NCI-H2081 (cell line): ENCODE measurements at places on chromosomes 7 and 10.

DNA sequence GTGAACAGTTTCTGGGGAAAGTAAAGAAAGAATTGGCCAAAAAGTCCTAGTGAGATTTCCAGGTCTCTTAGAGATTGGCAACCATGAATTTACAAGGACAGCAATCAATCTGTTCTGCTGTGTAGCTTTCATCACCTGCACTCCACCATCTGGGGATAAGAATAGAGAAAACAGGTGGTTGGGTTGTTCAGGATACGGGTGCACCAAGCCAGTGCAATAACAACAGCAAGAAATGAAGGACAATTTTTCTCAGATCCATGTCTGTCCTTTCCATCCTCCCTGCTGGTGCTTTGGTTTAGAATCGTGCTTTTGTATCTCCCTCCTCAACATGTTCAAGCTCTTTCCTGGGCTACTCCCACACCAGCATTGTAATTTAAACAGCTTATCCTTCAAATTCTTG is 787.7 kb downstream of the GRID1 start:
- DNase-seq: no peak

GRCh38 chr7:101792051-101792681 is 25.3 kb upstream of the CUX1 start:
- DNase-seq: no peak

- no peak for DNase-seq
Observed at GRCh38 chr10:4691301-4691700, 134.7 kb upstream of the AKR1E2 start.

DNA sequence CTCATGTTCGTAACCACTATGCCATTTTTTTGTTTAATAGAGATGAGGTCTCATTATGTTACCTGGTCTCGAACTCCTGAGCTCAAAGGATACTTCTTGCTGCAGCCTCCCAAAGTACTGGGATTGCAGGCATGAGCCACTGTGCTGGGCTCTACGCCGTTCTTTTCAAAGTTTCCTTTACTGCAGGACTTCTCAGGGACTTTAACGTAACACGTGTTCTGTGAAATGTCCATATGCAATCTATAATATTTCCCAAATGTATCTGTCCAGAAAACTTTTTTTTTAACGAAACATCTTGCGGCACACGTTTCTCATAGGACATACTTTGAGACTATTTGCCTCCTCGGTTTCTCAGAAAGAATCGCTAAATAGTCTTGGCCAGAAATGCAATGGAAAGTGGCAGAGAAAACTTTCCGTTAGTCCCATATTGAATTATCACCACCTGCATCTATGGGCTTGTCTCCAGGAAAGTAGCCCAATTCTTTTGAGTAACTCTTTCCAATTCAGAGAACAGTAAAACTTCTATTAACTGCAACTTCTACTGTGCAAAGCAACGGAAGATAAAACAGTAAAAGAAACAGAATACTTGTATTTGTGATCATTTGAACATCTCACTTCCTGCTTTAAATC is 96.3 kb downstream of the ELMO1 start:
- no peak for DNase-seq

DNA sequence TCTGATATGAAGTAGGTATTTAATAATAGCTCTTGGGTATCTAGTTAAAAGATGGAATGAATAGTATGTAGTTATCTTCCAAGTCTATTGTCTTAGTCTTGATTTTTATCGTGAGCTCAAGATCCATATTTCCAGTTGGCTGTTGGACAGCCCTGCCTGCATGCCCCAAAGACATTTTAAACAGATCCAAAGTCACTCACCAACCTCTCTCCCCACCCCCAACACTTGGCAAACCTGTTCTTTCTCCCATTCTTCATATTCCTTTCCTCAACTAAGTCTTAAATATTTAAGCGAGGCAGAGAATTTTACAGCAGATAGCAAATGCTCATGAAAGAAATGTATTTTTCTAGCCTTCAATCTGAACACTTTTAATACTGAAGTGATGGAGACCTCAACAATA is 80.7 kb upstream of the PALS2 start:
- DNase-seq: no peak

GRCh38 chr10:128263891-128264688 is 137.9 kb upstream of the MKI67 start:
- peak; percentile 9 for DNase-seq

DNA sequence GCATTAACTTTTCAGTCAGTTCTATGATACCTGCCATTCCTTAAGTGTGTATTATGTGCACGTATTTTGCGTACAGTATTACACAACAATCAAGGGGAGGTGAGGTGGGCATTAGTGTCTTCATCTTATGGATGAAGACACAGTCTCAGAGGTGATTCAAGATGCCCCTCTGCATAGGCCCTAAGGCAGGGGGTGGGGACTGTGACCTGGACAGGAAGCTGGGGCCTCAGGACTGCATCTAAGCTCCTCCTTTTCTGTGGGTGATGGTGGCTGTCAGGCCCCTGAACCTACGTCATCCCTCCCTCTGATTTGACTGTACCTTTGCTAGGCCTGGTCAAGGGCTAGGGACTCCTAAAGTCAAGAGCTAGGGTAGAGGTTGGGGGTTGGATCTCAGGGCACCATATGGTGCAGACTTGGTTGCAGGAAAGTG is 38.9 kb downstream of the HK1 start:
- no peak for DNase-seq

DNA sequence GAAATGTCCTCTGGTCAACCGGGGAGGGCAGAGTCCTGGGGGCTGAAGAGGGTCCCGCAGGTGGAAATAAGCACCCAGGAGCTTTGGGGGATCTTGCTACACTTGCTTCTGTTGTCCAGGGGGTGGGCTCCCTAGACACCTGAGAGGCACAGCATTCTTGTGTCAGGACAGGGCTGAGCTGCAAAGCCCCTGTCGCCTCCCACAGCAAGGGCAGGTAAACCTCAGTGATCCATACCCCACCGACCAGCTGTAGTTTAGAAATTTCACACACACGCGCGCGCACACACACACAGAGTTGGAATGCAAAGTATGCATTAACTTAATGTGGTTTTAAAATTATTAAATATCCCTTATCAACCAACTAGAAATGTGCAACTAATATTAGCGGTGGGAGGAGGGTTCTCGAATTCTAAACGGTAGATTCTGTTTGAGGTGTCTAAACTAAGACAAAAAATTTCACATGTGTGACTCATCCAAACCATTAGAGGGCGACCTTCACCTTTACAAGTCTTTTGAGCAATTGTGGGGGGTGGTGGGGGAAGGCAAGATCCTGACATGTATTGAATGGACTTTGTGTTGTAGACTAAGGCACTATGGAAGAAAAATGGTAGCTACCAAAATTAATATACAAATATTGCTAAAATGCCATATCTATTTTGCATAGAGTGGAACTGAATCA is 34.3 kb upstream of the PTF1A start:
- DNase-seq: peak; percentile 41

DNA sequence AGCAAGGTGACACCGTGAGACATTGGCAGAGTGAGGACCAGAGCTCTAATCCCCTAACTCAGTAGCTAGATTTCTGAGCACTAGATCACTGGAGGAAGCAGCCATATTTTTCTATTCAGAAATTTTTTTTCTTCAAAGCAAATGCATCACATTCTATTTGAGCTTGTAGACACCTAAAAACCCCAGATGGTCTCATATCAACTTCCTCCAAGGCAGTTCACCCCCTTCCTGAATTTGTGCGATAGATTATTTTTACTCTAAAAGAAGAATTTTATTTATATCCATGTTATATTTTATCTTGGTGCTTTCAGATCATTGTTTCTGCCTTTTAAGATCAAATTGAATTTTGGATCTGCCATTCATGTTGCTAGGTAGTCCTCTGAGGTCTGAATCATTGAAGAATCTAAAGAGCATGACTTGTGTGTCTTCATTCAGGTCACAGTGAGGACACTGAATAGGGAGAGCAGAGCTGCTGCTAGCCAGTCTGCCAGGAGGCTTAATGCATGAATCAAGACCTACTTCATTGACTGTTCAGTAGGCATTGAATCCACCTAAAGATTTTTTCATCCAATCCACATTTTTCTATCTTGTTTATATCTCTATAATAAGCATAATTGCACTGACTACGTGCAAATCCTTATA is 92.9 kb upstream of the LRRTM3 start:
- DNase-seq: no peak

GRCh38 chr7:1076184-1077072 is 11.5 kb upstream of the GPER1 start:
- DNase-seq: no peak

- DNase-seq: peak; percentile 40
Observed at GRCh38 chr10:122703483-122704448, 4.1 kb upstream of the C10orf120 start.
